ENCODE measurements at places on chromosomes 12 and 14.

DNA sequence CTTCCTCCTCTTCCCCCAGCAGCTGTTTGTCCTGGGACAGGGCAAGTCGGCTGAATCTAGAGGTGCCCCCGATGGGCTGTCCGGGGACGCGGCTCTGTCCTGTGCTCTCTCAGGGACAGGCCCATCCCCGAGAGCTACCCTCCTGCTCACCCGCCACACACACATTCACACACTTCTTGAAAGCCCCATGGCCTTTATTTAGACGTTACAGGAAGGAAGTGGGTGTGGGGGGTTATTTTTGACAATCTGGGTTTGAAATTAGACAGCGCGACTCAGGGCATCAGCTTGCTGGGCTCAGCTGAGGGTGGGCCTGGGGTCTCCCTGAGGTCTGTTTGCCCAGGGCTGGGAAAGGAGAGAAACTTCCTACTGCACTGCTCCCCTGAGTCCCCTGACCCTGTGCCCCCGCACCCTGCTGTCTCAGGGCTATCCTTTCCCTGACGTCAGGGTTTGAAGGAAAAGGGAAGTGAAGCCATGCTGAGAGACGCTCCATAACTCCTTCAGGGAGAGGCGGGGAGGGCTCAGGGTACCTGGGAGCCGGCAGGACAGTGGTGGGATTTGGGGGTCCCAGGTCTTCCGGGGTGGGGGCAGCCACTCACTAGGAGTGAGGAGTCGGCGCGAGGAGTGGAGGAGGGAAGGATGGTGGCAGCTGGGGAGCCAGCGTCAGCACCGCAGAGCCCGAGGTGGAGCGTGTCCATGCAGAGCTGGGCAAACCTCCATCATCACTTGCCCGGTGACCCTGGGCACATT, 8.1 kb downstream of the PTPN6 start:
- peak; percentile 92 for DNase-seq

DNA sequence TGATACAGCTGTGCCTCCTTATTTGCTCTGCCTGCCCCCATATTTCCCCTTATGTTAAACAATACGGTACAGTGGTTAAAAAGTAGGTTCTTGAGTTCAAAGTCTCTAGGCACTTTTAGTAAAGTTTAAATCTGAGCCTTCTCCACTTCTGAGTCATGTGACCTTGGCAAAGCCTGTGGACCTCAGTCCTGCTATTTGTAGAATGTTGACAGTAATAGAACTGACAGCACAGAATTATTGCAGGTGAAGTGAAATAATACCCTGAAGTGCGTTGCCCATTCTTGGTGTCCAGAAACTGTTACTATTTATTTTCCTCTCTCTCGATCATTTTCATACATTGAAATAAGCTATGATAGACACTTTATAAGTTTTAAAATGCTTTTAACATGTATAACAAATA, 499.7 kb downstream of the EGLN3 start:
- DNase-seq, result no peak

GRCh38 chr14:67856827-67857226, 37.2 kb downstream of the RAD51B start:
- DNase-seq, result no peak

GRCh38 chr12:123576611-123577010, 7.7 kb upstream of the TMED2 start:
- no peak for DNase-seq

DNA sequence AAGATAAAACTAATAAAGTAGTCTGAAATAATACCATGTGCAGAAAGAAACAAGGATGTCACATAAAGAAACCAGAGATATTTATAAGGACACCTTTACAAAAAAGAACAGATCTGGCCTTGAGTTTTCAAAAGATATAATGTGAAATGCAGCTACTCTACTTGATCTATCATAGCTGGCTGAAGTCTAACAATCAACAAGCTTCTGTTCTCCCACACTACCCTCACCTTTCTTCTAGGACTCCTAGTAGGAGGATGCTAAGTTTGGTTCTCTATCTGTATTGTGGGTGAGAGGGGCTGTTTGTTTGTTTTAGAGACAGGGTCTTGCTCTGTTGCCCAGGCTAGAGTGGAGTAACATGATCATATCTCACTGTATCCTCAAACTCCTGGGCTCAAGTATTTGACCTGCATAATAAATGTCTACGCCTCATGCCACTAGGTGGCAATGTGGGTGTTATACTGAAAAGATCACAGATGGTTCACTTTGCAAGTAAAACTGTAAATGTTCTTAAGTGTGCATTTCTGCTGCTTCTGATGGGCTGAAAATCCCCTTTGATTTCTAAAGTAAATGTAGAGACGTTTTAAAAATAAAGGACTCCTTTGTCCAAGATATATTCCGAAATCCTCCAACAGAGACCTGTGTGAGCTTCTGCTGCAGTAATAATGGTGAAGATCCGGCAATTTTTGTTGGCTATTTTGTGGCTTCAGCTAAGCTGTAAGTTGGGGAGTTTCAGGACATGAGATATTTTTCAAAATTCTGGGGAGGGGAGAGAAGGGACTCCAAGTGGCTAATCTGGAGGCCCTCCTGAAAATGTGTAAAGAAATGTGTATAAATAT, 269.3 kb downstream of the DAD1 start:
- DNase-seq, result peak; percentile 68
